ENCODE measurements at places on chromosomes 6 and 20. TPM values are rescaled to one million over a fixed set of nuclear protein-coding genes. Genes with fewer than 3 reads are reported as not detected.

DNA sequence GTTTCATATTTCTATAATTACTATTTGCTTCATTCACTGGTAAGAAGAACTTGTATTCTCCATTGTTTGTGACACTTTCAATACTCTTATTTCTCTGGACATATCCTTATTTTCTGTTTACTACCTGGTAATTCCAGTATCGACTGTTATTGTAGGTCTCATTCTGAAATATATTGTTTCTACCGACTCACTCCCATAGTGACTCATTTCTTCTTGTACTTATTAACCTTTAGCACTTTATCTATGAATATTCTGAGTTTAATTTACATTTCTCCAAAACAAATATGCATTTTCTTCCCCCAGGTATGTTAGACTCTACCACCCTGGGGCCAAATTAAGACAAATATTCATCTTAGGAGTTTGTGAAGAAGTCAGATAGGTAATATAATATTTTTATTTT, 164.5 kb upstream of the BTBD3 start:
- no peaks in the 10 kb centered on the region for H3K4me1 ChIP-seq
- no peak for DNase-seq
- H3K27me3 ChIP-seq: no peaks in the 10 kb centered on the region
- no peak overlapping the region for H3K4me3 ChIP-seq
- no peak overlapping the region for H3K27ac ChIP-seq

DNA sequence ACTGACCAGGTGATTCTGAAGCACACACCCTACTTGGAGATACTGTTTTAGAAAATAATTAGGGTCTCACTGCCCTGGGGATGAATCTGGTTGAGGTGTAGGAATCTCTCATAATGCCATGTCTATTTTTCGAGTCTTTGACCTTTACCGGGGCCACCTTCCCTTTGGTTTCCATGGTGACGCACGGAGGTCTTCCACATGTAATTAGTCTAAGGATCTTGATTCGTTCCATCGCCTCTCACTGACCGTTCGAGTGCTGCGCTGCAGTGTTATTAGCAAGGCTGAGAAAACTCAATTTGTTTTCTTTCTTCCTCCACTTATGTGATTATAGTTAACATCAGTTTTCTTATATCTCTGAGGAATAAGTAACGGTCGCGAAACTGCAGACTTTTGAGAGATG, 144.3 kb upstream of the SPACA1 start:
- H3K36me3 ChIP-seq: no peaks in the 10 kb centered on the region
- no peak overlapping the region for H3K27ac ChIP-seq
- H3K27me3 ChIP-seq: no peaks in the 10 kb centered on the region
- no peak for DNase-seq
- H3K4me1 ChIP-seq: no peaks in the 10 kb centered on the region

GRCh38 chr6:43170417-43170930, 595 bp upstream of the SRF start:
- peaks cover 5% of the 10 kb centered on the region for H3K36me3 ChIP-seq
- peak overlapping the region; percentile 97 for H3K4me3 ChIP-seq
- no peaks in the 10 kb centered on the region for H3K27me3 ChIP-seq
- DNase-seq: peak; percentile 88
- H3K27ac ChIP-seq: peak overlapping the region; percentile 90
- H3K4me1 ChIP-seq: peaks cover 33% of the 10 kb centered on the region

DNA sequence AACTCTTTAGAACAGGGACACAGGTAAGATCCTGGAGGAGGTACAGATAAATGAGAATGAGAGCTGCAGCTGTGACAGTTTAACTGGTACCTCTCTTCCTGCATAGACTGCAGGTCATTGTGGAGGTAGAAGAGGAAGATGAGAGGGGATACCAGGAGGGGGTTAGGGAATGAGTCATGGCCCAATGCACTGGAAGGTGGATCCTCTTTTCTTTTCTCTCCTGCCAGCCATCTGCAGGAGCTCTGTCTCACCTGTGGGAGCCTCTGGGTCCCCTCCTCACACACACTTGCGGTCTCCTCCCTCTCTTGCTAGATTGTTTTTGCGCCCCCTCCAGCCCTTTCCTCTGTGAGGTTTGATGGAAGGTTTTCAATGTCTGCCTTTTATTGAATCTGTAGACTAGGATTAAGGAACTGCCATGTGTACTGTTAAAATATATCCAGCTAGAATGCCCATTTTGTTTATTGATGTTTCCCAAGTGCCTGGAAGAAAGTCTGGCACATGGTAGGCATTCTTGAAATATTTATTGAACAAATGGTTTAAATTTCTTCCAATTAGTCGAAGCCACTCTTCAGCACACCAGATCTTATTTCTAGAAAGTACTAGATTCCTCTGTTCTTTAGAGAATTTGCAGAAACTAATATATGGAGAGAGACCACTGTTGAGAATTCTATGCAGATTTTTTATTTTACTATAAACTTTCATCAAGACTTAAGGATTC, 13.0 kb downstream of the C6orf163 start:
- H3K27me3 ChIP-seq: no peaks in the 10 kb centered on the region
- DNase-seq: no peak
- H3K4me1 ChIP-seq: no peaks in the 10 kb centered on the region
- H3K36me3 ChIP-seq: no peaks in the 10 kb centered on the region
- no peak overlapping the region for H3K27ac ChIP-seq
- no peak overlapping the region for H3K4me3 ChIP-seq

DNA sequence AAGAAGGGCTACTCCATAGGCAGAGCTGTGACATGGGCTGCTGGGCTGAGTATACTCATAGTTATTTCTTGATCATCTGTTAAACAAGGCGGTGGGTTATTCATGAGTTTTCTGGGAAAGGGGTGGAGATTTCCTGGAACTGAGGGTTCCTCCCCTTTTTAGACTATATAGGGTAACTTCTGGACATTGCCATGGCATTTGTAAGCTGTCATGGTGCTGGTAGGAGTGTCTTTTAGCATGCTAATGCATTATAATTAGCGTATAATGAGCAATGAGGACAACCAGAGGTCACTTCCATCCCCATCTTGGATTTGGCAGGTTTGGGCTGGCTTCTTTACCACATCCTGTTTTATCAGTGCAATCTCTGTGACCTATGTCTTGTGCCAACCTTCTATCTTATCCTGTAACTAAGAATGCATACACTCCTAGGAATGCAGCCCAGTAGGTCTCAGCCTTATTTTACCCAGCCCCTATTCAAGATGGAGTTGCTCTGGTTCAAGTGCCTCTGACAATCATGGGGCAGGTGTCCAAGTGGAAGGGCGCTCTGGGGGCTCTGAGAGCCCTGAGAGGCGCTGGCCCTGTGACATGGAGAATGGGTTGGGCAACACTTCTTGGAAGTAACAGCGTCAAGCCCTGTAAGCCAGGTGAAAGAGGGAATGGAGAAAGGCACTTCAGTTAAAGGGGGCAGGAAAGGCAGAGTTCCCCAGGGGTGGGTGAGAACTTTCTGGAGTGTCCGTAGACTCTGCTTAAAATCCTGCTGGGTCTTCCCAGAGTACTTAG, 354.2 kb upstream of the SULF2 start:
- no peaks in the 10 kb centered on the region for H3K4me1 ChIP-seq
- no peak for DNase-seq

Gene SGK2
- 1.7 TPM for total RNA-seq

Gene ZFAND3
- total RNA-seq: 69.1 TPM
